Activated CD8-positive, alpha-beta T cell treated with anti-CD3 and anti-CD28 coated beads for 36 hours (primary cell): ENCODE measurements at places on chromosomes 7 and 10. TPM values are rescaled to one million over a fixed set of nuclear protein-coding genes. Genes with fewer than 3 reads are reported as not detected.

CCAR1 gene
- 101 TPM for total RNA-seq

DNA sequence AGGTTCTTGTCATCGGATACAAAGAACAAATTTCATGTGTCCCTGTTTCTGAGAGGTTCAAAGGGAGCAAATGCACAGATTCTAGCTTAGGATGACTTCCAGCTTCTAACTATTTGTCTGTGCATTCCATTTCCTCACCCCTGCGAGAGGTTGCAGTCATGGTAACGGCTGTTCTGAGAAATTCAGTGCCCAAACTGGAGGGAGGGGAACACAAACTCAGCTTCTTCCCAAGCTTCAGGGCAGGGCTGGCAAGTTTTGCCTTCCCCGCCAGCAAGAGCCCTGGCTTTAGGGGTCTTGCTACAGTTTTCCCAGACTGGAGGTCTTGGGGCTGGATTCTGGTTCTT is 11.1 kb downstream of the FAS start:
- no peak for DNase-seq

GRCh38 chr7:55774327-55775050 is 88.1 kb downstream of the SEPTIN14 start:
- DNase-seq, result no peak

SMKR1 gene
- 3.6 TPM for total RNA-seq

DNA sequence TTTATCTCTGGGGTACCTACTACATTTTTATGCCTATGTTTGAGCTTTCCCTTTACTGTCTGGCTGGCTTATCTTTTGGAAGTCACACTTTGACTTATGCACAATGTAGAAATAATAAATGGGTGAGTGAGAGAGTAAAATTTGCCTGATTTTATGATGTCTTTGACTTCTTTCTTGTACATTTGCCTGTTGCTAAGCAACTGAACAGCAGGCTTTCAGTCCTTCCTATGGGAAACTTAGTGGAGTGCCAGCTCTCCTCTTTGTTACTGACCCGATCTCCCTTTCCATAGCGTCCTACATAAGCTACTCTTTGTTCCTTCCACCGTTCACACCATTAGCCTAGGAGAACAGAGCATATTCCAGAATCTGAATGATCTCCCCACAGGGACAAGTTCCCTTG is 4.2 kb downstream of the TAS2R60 start:
- no peak for DNase-seq
